ENCODE measurements at places on chromosomes 5 and 9. TPM values are rescaled to one million over a fixed set of nuclear protein-coding genes. Genes with fewer than 3 reads are reported as not detected.

Gene ADGRD2
- 0.31 TPM for total RNA-seq

Gene GABRA1
- total RNA-seq, result 1.8 TPM

Gene CARD9
- 2.6 TPM for total RNA-seq

DNA sequence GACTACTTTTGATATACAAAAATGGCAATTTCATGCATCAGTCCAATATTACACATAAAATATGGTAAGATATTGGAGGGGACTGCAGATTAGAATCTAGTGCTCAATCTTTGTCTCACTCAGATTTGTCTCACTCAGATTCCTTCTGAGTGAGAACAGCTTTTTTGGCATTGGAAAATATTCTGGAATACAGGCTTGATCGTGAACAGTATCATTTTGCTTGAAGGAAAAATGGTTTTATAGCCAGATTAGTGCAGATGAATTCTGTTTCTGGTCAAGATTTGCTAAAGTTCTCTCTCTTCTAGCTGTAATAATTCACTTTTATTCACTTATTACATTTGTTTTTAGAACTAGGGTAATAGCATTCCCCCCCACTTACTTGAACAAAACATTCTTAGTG is 51.2 kb downstream of the MAN2A1 start:
- DNase-seq, result no peak
